Stimulated activated CD4-positive, alpha-beta T cell treated with anti-CD3 and anti-CD28 coated beads, Interleukin-1b, Interleukin-23, amount 100 ng/mL, for 1 hour (primary cell): ENCODE measurements at places on chromosomes 16 and 17.

DNA sequence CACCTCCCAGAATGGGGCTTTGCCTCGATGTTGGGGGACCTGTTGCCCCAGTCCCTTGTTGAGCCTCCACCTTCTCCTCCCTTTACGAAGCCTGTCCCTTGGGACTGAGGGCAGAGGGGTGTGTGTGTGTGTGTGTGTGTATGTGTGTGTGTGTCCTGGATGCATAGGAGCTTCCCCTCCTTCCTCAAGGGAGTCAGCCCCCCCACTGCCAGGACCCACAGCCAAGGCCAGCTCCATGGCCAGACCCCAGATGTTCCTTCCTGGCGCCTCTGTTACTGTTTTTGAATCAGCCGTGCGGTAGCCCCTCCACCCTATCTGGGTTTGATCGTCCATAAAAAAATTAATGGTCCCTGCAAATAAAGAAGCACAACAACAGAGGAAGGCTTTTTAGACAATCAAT lies 17.7 kb upstream of the DOK4 start:
- no peak for DNase-seq

DNA sequence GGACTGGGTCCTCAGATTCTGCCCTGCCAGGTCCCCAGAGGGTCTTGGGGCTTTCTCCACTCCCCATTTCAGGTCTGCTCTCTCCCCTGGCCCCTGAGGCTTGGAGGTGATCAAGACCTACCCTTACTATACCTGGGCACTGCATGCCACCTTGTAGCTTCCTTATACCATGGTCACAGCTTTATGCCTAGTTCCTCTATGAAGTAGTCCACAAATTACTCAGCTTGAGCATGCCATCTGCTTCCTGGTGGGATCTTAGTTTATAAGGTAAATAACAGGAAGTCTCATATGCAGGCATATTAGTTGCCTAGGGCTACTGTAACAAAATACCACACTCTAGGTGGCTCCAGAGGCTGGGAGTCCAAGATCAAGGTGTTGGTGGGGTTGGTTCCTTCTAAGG lies 11.0 kb upstream of the PMFBP1 start:
- DNase-seq, result no peak

GRCh38 chr17:28093999-28094716 lies 51.7 kb downstream of the NLK start:
- no peak for DNase-seq

DNA sequence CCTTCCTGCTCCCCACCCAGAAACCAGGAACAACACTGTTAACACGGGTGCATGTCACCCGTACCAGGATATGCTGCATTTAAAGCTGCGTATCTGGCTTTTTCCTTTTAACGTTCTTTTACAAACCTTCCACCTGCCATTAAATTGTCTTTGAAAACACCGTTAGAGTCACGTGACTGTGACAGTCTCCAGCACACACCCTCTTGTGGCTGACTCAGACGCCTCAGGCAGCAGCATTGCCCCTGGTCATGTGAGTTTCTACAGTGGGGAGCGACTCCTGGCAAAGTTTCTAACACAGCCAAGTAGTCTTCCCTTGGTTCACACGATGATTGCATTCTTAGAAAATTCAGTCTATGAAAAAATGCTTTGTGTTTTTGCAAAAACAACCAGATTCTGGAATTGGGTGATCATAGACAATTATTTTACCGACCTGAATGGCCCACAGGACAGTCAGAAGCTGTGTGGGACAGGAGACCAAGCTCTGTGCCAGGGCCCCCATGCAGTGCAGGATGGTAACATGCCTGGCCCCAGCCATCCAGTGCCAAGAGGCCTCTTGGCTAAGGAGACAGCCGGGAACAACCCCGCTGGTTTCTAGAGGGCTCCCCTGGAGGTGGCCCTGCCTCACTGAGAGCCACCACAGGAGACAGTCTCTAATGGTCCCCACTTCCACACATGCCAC lies 199.1 kb downstream of the KATNIP start:
- no peak for DNase-seq

GRCh38 chr17:21078016-21078780 lies 35.4 kb upstream of the USP22 start:
- no peak for DNase-seq

DNA sequence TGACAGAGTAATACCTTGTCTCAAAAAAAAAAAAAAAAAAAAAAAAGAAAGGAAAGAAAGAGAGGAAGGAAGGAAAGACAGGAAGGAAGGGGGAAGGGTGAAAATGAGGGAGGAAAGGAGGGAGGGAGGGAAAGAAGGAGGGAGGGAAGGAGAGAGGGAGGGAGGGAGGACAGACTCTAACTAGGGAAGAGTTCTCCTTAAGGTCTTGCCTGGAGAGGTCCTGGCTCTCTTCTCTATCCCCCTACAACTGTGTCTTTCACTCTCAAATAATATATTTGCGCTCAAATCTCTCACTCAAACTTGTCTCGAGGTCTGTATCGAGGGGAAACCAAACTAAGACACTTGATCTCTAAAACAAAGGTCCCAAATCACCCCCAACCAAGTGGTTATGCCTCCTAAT lies 35.6 kb downstream of the WDR59 start:
- DNase-seq, result no peak

DNA sequence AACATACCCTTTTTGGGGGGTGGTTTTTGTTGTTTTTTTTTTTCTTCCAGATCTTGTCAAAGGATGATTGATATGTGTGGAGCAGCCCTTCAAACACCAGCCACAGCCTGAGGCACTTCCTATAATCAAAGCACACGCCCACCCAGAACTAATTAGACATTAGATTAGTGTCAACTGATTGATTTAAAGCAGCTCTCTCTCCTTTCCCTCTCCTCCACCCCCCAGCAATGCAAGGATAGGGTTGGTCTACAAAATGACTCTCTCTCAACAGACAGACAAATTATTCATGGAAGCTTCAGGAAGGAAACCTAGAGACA lies 250.3 kb upstream of the SOX9 start:
- DNase-seq, result no peak

DNA sequence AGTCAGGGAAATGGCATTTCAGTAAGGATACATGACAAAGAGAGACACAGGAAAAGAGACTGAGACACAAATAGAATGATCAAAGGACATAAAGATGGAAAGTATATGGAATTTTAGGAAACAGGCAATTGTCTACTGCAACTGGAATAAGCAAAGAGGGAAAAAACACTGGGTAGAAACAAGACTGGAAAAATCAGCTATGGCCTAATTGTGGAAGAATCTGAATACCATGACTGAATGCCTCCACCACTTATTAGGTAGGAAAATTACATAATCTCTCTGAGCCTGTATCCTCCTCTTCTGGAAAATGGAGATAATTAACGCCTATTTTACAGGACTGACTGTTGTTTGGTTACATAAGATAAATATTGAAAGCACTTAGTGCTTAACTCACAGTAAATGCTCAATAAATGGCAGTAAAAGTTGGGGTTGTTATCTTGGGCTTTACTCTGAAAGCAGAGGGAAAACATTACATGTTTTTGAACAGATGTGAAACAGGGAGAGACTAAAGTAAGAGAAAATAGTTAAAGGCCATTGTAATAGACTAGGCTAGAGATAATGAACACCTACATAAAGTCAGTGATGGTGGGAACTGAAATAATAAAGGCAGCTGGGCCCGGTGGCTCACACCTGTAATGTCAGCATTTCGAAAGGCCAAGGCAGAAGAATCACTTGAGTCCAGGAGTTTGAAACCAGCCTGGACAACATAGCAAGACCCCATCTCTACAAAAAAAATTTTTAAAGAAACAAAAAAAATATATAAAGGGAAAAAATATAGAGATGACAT lies 63.5 kb upstream of the C17orf78 start:
- DNase-seq, result no peak

DNA sequence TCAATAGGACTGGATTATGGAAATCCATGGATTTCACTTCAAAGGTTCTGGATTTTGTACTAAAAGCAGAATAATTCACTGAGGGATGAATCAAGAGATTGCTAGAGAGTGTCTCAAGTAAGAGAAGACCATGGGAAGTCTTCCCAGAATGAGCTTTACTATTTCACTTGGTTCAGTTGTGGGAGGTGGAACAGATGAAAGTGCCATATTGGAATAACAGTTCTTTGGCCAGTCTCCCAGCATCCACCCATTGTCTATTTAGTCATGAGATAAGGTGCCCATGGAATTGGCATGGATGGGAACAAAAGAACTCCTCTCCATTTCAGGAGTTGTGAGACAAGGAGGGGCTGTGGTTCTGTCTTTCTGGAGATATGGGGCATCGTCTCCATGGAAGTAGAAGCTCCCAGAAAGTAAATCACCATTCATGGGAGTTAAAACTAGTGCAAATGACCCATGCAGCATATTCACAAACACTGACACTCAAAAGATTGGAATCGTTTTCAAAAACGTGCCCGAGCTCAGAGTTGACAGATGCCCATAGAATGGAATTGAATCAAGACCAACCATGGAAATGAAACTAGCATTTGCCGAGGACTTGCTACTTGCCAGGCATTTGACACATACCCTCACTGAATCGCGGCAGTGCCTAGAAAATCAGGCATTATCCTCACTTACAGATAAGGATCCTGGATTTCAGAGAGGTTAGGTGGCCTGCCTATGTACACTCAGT lies 36.2 kb upstream of the CLEC3A start:
- DNase-seq, result no peak

DNA sequence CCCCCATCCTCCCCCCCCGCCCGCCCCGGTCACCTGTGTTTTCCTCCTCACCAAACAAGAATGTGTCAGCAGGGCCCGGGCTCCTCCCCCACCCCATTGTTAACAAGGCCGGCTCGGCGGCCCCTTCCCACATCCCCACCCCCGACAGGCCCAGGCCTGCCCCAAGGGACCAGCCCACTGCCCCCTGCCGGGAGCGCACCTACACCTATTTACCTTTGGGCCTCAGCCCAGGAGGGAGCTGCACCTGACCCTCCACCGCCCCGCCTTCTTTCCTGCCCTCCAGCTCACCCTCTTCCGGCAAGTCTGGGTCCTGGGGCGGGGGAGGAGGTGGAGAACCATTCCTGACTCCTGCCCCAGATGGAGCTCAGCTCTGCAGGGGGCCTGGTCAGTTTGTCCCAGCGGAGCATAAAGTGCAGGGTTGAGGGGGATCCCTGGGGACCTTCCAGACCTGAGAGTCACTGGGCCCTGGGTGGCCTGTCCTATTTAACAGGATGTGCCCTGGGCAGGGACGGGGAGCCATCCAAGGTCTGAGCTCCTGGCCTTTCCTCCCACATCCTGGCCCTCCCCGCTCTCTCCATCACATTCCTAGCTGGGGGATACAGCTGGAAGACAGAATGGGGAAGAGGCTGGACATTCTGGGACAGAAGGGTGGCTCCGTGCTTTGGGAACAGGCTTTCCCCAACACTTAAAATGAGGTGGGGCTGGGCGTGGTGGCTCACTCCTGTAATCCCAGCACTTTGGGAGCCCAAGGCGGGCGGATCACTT lies 8.3 kb downstream of the FOXJ1 start:
- no peak for DNase-seq

GRCh38 chr17:45332989-45333701 lies 16.3 kb upstream of the MAP3K14 start:
- DNase-seq, result no peak

GRCh38 chr16:71384073-71384724 lies 25.7 kb downstream of the CALB2 start:
- no peak for DNase-seq

- DNase-seq, result no peak
These were observed 24.0 kb upstream of the SHISA6 start for GRCh38 chr17:11216976-11217375.

DNA sequence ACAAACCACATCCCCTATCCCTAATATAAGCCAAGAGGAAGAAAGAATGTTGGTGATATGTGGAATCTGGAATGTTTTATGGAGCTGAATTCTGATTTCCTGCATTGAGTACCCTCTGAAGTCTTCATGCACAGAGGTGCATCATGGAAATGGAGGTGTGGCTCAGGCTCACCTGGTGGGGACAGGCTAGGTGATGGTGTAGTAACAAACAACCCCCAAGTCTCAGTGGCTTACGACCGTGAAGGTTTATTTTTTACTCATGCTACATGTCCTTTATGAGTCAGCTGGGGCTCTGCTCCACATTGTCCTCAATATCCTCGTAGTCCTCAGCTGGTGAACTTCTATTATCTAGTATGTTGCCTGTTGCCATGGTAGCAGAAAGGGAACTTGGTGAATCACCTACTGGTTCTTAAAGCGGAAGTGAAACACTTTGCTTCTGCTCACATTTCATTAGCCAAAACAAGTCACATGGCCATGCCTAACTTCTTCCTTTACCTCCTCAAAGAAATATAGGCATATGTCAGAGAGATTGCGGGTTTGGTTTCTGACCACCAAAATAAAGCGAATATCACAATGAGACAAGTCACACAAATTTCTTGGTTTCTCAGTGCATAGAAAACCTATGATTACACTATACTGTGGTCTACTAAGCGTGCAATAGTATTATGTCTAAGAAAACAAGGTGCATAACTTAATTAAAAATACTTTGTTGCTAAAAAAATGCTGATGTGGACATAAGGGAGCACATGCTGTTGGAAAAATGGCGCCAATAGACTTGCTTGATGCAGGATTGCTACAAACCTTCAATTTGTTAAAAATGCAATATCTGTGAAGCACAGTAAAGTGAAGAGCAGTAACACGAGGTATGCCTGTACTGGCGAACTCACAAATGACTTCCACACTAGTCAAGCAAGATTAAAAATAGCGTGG lies at the start of gene PMFBP1:
PMFBP1 (minus strand) TSS at position 51 of the 930 bp plus-strand sequence. CDS start 947 bp downstream, outside the sequence.
- DNase-seq, result no peak

DNA sequence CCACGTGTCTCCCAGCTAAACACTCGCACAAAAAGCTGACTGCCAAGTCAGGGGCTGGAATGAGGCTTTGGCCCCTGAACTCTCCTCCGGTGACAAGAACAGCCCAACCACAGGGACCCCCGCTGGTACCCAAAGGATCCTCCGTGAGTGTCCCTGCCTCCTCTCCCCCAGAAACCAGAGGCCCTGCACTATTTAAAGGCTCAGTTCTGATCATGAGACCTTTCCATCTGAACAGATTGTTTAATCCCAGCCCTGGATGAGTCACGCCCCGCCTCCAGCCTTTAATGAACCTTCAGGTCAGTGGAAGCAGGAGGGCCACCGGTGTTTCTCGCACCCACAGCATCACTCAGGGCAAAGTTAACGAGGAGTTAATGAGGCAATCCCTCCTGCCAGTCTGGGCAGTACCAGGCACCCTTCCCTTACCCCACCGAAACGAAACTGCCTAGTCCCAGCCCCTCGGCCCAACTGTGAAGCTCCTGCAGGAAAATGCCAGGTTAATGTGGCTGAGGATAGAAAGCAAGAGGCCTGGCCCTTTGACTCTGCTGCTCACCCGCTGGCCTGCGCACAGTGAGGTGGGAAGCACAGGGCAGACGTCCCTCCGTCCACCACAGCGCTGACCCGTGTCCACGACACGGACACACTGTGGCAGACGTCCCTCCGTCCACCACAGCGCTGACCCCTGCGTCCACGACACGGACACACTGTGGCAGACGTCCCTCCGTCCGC lies 32.4 kb downstream of the TIMM22 start:
- no peak for DNase-seq
